ENCODE measurements at places on chromosomes 7 and 10.

DNA sequence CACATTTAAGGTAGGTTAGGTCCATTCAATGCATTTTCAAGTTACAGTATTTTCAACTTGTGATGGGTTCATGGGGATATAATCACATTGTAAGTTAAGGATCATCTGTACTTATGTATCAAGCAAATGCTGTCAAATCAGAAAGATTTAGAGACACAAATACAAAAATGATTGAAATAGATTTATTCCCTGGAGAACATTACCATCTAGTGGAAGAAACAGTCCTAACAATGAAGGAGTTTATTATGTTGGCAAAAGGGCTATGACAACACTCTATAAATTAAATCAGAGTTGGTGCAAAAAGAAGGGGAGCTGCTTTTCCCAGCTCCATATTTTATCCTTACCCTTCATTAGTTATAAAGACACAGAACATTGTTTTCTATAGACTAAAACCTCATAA, 69.0 kb downstream of the PRSS58 start:
- peak; percentile 4 for DNase-seq

GRCh38 chr10:8297107-8297506, 242.6 kb downstream of the GATA3 start:
- DNase-seq: no peak

DNA sequence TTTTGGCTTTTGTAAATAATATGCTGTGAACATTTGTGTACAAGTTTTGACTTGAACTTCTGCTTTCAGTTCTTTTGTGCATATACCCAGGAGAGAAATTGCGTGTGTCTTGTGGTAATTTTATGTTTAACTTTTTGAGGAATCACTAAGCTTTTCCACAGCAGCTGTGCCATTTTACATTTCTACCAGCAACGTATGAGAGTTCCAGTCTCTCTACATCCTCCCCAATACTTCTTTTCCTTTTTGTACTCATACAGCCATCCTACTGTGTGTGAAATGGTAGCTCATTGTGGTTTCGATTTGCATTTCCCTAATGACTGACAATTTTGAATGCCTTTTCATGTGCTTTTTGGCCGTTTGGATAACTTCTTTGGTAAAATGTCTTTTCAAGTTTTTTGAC, 66.3 kb upstream of the INHBA start:
- DNase-seq: no peak

- DNase-seq: no peak
Observed at GRCh38 chr7:116367171-116367813, 132.2 kb upstream of the CAV2 start.

DNA sequence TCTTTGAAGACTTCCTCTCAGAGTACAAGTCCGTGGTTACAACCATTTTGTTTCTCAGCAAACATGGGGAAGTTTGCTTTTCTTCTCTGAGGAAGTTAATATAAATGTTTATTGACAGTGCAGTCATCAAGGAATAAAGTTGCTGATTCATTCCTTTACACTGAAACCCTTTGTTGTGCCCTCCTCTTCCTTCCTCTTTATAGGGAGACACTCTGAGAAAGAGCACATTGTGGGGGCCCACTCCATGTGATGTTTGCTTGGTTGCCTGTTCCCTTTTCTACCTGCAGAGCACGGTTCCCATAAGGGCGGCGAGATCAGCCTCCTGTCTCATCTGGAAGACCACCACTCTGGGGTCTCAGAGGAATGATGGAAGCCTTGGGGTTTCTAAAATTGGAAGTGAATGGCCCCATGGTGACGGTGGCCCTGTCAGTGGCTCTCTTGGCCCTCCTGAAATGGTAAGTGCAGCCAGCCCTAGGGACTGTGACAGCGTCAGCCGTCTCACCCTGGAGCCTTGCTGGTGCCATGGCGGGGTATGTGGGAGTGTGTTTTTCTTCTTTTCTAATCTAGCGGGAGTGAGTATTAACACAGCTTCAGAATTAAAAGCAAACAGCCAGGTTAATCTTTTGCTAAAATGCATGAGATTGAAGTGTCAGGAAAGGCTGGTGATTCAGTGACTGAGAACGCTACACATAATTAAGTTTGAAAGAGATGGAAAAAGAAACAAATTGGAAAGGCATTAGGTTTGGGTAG, at the start of gene TBXAS1:
Gene TBXAS1 (plus strand): TSS at position 240 of the 750 bp plus-strand sequence. CDS start 127 bp downstream, at position 367.
- DNase-seq: peak; percentile 11

GRCh38 chr10:87671139-87671815, 11.6 kb downstream of the PAPSS2 start:
- no peak for DNase-seq

- no peak for DNase-seq
Observed at GRCh38 chr10:80451132-80451531, 3.0 kb upstream of the TSPAN14 start.

DNA sequence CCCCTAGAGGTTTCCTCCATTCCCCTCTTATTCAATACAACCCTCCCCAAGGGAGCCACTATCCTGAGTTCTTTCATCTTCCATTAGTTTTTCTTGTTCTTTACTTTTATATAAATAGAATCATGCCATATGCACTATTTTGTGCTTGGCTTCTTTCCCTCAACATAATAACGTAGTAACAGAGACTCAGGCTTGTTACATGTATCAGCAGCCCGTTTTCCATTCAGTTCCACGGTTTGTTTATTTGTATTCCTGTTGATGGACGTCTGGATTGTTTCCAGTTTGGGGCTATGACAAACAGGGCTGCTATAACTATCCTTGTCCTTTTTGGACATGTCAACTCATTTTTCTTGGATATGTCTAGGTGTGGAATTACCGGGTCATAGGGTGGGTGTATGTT, 264.4 kb upstream of the MKI67 start:
- no peak for DNase-seq

- DNase-seq: no peak
Observed at GRCh38 chr7:143126146-143126545, 5.7 kb upstream of the PIP start.

GRCh38 chr7:113431406-113431805, 313.1 kb upstream of the SMIM30 start:
- DNase-seq: no peak

- DNase-seq: no peak
Observed at GRCh38 chr10:98957801-98958200, 277.9 kb downstream of the HPSE2 start.

- DNase-seq: no peak
Observed at GRCh38 chr10:30368065-30368718, 19.1 kb upstream of the MTPAP start.

DNA sequence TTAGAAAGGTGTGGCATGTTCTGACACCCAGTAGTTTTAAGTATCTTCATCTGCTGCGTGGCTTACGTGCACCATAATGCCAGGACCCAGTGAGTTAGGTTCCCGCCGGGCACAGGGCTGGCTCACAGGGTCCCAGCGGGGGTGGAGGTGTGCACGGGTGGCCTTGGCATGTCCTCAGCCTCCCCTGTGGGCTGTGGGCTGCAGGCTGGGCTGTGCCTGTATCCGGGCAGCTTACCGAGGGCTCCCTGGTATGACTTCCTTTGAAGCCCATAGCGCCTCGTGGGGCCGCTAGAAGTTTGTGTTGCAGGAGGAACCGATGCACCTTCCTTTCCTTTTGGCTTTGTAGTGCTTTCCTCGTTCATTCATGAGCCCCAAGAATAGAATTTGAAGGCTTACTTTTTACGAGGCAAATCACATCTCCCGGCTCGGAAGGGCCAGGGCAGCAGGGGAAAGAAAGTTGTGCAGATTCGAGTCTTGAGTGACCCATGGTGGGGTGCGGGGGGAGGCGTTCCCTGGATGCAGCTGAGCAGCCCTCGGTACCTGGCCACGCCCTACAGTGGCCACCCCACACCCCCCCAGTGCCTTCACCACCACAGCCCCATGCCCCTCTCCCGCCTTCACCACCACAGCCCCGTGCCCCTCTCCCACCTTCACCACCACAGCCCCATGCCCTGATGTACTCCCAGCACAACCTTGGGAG, 113.2 kb downstream of the WDR37 start:
- no peak for DNase-seq

DNA sequence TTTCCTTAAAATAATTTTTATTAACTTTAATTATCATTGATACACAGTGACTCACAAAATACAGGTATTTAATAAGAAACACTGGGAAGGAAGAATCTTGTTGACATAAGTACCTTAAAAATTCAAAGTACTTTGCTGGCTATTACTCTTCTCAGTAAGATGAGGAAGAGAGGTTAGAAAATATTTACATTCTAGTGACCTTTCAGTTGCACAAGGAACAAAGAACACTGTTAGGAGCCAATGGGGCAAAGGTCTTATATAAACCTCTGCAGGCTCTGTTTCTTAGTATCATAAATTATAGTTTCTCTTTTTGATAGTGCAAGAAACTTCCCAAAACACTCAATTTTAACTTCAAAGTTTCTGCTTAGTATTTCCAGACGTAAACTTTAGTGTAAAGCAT, 4.8 kb upstream of the TAX1BP1 start:
- DNase-seq: no peak

DNA sequence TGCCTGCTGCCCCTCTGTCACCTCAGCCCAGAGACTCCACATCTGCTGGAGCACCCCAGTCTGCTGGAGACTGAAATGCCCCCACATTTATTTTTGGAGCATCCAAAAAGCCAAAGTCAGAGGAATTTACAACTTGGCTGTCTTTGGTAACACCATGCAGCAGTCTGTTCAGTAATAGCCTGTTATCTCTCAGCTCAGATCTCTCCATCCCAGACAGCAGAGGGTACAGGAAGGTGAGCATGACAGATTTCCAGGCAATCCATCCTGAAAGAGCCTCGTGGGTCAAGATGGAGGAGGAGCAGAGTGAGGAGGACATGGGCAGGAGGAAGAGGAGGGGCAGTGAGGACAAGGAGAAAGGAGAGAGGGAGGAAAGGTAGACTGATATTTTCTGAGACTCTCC, 55.9 kb downstream of the GRID1 start:
- DNase-seq: no peak

DNA sequence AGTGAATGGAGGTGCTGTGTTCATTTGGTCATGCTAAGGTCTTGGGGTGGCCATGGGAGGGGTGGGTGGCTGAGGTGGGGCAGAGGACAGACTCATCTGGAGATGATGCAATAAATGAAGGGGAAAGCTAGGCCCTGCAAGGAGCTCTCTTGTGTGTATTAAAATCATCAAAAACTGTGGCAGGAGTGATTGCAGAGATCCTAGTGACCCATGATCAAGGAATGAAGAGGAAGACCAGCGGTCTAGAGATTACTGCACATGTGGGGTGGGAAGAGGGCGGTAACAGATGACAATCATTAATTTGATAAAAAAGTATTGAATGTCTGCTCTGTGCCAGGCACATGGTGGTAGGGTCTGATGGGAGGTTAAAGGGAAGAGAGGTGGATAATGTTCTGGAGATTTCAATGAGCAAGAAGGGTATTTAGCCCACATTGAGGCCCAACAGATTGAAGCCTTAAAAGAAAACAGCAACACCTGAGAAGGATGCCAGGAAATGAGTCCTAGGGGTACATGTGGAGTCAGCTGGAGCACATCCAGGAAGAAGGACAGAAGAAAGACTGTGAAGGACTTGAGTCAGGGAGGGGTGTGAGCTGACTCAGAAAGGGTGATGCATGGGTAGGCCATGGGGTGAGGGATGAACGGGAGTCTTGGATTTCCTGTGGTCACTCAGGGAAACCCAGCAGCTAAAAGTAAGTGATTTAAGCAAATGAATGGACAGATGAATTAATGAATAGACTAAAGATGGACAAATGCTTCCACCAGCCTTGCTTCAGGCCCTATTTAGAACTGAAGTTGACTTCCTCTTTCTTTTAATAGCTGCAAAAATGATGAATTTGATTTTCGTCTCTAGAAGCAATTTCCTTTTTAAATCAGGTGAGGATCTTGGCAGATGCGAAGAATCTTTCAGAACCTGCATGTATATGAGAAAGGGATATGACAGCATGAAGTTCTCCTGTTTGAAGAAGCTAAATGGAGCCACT, 83.1 kb upstream of the IGFBP3 start:
- DNase-seq: no peak

DNA sequence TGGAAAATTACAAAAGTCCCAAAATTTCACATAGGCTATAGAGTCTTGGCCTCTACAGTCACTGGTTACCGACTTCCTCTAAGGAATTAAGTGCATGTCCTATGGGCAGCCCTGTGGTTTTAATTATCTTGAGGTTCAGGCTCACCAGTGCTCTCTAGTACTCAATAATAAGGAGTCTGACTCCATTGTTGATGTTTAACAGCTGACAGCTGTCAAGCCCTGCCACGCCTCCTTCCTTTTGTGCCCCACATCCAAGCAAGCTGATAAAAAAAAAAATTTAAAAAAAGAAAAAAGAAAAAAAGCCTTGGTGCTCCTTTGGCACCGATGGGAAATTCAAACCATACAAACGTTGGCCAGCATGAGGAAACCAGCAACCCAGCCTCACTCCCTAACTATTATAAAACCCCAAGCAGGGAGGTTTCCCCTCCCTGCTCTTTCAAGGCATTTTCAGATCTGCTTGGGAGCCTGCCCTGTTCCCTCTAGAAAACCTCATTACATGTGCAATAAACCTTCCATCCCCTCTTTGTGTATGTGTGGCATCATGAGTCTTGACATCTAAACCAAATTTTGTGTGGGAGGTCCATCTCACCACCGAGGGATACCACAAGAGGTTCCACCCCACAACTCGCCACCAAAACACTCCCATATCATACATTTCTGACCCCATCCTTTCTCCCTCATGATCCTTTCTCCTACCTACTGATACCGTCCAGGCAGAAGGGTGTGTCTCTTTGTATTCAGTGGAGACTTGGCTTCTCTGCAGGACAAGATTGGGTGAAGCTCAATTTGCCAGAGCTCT, 70.9 kb upstream of the CCDC71L start:
- no peak for DNase-seq

DNA sequence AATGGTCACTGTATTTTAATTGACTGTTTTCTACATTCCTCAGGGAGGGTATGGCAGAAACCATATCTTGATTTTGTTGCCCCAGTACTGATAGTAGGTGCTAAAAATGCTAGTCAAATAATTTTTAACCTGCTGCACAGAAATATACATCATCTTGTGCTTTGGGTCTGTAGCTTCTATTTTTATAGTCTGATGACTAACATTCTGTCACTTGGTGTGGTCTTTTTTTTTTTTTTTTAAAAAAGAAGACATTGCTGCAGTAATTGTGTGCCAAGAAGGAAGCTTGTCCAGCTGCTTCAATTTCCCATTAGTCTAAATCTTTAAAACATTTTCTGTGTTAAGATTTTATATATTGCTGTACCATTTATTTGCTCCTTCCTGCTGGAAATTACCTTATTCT, 83.6 kb downstream of the ICA1 start:
- no peak for DNase-seq

All from midbrain (tissue), 1 donor.